AML-193 (cell line): ENCODE measurements at places on chromosomes 5 and 9.

DNA sequence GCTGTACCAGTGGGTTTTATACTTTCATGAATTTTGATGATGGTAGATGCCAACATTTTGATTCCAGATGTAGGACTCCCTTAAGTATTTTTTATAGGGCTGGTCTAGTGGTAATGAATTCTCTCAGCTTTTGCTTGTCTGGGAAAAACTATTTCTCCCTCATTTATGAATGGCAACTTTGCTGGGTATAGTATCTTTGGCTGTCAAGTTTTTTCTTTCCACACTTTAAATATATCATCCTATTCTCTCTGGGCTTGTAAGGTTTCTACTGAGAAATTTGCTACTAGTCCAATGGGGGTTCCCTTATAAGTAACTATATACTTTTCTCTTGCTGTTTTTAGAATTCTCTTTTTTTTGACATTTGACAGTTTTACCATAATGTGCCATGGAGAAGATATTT, 629.3 kb downstream of the NR2F1-AS1 start:
- no peak for DNase-seq

- no peak for DNase-seq
Observed at GRCh38 chr5:142842994-142843905, 73.1 kb downstream of the ARHGAP26 start.

DNA sequence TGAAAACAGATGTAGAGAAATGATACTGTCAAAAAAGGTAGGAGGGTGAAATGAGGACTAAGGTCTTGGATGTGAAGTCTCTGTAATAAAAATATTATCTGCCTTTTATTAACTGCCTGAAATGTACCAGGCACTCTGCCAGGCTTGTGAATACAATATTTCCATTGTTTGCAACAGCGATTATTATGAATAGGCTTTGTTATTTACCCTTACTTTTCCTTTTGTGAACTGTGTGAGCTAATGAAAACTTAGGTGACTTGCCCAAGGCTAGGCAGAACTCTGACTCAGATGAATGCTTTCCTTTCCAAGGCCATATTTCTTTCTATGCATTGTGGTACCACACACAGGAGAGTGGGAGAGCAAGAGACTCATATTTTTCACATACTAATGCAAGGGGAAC, 204.1 kb downstream of the CDH12 start:
- DNase-seq, result no peak

- DNase-seq, result no peak
Observed at GRCh38 chr9:37952731-37953130, 48.8 kb upstream of the SLC25A51 start.

GRCh38 chr9:126919193-126919592, 4.6 kb downstream of the RALGPS1 start:
- no peak for DNase-seq

DNA sequence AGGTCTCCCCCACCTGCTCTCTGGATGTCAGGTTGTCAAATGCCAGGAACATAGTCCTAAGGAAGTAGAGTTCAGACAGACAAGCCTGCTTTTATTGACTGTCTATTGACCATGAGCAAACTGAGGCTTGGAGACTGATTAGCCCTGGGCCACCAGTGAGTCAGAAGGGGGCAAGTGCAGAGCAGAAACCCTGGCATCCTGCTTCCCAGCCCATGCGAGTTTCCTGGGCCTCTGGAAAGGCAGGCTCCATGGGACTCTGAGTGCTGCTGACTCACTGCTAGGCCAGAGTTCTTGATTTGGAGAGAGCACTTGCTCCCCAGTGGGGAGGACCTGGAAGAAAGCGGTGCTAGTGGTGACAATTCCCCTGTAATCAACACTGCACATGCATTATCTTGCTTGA, 2.8 kb upstream of the HBEGF start:
- DNase-seq, result no peak

- no peak for DNase-seq
Observed at GRCh38 chr9:35162605-35163315, 951 bp downstream of the UNC13B start.

DNA sequence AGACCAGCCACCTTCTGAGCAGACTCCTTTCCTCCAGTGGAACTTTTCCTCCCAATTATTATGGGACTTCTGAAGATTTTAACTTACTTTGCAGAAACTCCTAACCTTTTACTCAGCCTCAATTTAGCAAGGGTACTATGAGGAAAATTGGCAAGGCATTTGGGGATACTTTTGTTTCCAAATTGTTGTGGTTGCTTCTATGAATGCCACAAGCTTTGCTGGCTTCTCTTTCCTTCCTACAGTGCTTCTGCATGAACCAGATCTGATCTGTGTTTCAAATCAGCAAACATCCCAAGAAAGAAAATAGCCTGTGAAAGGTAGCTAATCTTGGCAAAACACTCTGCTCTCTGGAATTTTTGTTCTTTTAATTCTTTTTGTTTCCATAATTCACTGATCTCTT, 57.3 kb upstream of the TAF11L2 start:
- no peak for DNase-seq

- DNase-seq, result no peak
Observed at GRCh38 chr9:101254733-101255433, 129.9 kb downstream of the BAAT start.

- DNase-seq, result no peak
Observed at GRCh38 chr5:449151-449550, 6.2 kb downstream of the EXOC3 start.

GRCh38 chr9:122286764-122287163, 22.1 kb downstream of the MRRF start:
- no peak for DNase-seq

GRCh38 chr9:109451311-109452025, 46.6 kb downstream of the PTPN3 start:
- DNase-seq, result no peak

GRCh38 chr5:66324357-66324756, 180.3 kb downstream of the SREK1 start:
- no peak for DNase-seq

DNA sequence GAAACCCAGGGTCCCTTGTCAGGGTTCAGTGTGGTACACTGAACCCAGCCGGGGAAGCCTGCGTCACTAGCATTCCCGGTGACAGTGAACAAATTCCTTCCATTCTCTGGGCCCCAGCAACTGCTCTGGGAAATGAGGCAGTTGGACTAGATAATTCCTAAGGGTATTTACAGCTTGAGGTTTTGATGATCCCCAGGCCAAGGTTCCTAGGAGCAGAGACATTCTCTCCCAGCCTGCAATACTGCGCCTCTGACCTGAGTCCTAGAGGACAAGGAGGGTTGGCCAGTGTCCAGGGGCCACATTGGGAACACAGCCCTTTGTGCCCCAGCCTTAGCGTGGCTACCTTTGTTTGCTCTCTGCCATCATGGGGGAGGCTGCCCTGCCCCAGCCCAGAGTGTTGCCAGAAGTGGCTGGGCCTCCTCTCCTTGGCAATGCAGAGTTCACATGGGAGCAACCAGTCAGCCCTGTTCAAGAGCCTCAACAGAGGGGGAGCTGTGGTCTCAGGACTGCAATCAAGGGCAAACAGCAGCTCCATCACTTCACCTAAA, 178.2 kb downstream of the SEC61B start:
- DNase-seq, result no peak

DNA sequence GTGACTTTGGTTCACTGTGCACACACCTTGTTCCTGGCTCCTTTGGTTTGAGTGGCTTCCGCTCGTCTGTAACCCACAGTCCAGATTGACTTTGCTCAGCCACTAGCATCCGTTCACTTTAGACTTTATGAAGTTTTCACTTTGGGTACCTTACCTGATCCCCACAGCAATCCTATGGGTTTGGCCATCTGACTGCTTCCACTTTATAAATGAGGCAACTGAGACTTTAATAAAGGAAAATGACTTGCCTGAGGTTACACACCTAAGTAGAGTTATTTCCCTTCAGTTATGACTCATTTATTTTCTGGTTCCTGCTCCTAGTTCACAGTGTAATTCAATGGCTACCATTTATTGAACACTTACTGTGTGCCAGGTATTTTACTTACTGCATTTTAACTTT, 94.2 kb upstream of the SAP30L start:
- DNase-seq, result no peak

DNA sequence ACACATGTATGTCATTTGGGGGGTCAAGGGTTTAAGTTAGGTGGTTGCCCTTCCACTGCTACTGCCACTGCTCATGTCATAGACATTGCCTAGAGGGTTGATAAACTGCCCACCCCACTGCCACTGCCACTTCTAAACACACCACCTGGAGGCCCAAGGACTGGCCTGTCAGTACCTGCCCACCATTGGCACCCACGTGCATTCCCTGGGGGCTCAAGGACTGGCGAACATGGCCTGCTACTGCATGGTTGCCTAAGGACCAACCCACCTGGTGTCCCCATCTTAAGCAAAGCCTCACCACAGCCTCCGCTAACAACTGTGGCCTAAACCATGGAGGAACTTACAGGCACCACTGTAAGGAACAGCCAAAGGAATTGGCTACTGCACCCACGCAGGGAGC, 185.6 kb upstream of the TLX3 start:
- no peak for DNase-seq

DNA sequence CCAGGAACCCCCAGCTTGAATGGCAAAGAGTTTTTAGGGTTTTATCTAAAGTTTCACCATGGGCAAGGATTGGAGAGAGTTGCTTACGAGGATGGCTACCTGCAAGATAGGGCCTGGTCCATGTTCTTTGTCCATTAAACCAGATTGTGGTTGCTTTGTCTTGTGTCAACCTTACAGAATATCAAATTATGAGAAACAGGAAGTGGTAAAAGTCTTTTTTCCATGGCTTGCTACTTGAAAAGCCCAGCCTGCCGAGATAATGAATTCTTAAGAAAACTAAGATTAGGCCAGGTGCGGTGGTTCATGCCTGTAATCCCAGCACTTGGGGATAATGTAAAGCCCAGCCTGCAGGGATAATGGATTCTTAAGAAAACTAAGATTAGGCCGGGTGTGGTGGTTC, 24.4 kb downstream of the ZNF474 start:
- no peak for DNase-seq

DNA sequence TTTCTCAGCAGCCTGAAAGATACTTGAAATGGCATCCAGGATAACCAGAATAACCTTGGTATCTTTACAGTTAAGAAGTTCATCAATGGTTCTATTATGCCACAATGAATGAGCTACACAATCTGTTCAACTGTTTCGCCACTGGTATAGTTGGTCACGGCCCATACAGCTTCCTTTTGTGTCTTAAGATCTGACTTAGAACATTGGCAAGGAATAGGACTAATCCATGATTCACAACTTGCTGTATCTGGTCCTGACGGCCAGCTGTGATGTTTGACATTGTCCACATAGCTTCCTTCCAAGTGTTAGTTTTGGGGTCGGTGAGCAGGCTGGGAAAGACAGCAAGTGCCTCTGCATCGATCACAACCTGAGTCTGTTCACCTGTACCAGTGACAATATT, 113.3 kb upstream of the RAD23B start:
- DNase-seq, result no peak

DNA sequence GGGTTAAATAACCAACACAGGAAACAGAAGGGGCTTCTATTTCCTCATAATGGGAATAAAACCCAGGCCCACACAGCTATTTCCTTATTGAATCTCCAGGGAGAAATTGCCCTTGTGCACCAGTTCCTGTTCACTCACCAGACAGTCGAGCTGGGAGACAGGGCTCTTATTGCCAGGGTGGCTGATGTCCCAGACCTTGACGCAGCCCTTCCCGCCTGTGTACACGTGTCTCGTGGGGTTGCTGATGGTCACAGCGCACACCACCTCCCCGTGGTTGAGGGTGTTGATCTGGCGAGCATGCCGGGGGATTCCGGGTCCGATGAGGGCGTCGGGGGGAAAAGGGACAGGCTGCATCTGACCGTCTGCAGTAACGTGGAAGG, 96.5 kb downstream of the TLE1 start:
- DNase-seq, result no peak

- no peak for DNase-seq
Observed at GRCh38 chr9:81981883-81982282, 6.7 kb upstream of the SPATA31D1 start.

- DNase-seq, result no peak
Observed at GRCh38 chr5:55750063-55750462, 12.2 kb downstream of the DDX4 start.

DNA sequence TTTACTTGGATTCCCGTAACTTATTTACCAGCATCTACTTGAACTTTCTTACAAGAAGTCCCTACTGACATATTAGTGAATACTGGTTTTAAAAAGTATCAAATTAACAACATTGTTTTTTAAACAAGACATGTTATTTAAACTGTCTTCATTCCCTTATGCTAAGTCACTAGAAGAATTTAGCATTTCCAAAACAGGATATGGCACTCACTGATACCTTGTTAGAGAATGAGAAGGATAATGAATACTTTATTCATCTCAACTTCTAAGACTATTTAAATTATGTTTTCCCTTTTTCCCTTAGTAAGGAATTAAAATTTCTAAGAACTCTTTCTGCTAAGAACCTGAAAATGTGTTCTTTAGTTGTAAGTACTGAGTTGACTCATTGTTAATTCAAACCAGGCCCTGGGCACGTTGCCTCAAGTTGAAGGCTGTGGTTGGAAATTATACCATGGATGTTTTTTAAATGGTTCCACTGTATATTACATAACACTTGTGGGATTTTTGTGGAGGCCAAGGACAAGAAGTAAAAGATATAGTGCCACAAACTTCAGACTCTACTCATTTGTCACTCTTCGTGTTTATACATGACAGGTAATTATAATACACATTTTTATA, 219.0 kb upstream of the EDIL3 start:
- DNase-seq, result no peak
